Ecto neural progenitor cell (in vitro differentiated cells): ENCODE measurements at places on chromosomes 5 and 9.
A peak's percentile ranks its signal among the peaks of the same experiment; 100 is the strongest.

GRCh38 chr9:75589497-75589896 lies 301.0 kb upstream of the PCSK5 start:
- DNase-seq, result no peak

- DNase-seq, result no peak
Observed at GRCh38 chr5:7087719-7088297, 308.1 kb upstream of the ADCY2 start.

GRCh38 chr5:143806579-143806978 lies 5.4 kb upstream of the HMHB1 start:
- no peak for DNase-seq

GRCh38 chr5:7873216-7873615 lies 4.3 kb downstream of the MTRR start:
- no peak for DNase-seq

DNA sequence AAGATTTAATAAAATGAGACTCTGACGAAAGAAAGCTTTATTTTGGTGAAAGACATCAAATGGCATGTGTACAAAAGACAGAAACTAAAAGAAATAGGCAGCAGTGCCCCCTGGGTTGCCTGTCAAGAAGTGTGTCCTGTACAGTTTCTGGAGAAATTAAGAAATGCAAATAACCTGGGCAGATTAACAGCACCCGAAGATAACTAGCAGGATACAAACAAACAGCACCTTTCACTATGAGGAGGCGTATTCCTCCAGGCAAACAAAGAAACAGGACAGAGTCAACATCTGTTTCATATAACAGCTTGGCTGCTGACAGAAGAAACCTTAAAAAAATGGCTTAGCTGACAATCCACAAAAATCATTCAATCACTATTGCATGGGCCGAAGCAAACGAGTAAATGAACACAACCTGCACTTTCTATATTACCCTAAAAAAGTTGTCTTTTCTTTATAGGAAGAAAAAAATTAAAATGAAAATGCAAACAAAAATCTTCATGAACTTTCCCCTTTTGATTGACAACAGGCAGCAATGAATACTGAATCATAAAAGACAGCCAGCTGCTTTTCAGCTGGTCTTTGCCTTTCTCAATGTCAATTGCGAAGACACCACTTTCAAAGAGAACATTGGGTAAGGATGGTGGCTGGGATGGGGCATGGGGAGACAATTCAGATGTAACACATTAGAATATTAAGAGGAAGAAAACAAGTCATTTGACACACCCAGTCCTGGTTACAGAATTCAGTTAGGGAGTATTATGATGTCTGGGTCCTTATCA lies 162.1 kb downstream of the ARL15 start:
- DNase-seq, result no peak

DNA sequence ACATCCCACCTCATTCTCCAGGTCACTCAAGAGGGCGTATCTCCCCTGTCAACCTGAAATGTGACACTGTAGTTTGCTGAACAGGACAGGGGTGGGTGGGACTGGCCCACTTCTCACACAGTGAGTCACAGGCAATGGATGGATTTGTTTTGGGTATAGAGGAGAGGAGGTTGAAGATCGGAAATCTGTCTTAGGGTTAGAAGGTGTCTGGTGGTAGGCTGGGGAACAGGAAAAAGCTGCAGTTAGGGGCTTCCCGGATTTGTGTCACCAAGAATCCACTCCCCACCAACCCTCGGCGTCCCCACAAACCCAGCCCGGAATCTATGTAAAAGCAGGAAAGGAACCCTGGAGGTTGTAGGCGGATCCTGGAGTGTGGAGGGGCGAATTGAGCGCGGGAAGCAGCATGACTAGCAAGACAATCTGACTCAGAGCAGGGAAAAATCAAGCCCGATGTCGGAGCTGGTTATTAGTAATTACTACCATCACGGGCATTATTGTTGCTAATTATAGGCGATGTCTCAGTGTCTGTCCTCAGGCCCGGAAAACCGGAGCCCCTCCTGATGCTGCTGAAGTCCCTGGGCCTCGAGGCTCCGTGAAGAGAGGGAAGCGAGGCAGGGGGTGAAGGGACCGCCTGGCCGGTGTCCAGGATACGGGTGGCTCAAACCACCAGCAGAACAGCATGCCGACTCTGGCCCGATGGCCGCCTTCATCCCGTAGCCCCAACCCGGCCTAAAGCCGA lies 1.7 kb upstream of the IRX1 start:
- peak; percentile 63 for DNase-seq

DNA sequence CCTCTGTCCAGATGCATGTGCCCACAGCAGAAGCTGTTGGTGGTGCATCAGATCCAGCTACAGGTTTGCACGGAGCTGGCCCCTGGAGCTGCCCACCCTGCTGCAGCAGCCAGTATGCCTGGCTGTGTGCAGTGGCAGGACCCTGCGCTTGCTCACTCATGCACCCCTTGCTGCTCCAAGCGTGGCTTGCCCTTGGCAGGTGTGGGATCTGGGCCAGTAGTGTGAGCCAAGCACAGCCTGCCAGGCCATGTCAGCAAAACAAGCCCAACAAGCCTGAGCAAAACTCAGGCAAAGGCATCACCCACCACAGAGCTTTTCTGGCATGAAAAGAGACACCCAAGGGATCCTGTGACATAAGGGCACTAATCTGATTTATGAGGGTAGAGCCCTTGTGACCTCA lies 18.3 kb upstream of the ECPAS start:
- DNase-seq, result no peak

DNA sequence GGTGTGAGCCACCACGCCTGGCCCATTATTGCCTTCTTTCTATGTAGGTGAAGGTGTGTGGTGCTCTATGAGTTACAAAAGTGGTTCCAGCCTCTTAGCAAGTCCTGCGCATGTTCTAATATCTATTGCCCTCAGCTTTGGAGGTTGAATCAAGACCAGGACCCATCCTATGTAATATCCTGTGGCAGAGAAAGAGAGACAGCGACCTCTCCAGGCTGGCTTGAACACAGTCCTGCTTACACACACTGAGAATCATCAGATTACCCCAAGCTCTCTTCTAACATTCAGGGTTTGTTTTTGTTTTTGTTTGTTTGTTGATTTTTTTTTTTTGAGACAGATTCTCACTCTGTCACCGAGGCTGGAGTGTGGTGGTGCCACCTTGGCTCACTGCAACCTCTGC lies 94.7 kb upstream of the OSMR start:
- DNase-seq, result no peak

DNA sequence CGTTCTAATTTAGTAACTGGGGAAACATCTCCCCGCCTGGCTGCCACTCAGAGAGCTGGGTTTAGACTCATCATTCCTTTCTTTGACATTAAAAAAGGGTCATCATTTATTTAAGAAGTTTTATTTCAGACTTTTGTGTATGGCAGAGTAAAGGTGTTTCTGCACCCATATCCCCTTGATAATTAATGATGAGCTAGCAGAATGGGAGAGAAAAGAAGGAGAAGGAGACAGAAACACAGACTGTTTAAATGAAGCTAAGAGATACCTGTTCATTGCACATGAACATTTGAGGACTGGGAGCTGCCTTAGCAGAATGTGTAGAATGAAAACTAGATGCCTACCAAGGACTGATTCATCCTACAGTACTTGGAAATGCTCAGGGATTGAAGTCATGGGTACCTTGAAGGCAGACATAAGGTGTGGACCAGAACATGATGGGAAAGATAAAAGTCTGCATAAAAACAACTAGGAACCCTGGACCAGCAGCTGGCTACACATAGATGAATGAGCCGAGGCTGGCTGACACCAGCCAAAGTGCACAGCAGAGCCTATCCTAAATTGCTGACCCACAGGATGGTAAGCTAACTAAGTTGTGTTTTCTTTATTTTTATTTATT lies 48.3 kb upstream of the SPATA31C2 start:
- DNase-seq, result no peak
